ENCODE measurements at places on chromosomes 1 and 21.
A peak's percentile ranks its signal among the peaks of the same experiment; 100 is the strongest.

DNA sequence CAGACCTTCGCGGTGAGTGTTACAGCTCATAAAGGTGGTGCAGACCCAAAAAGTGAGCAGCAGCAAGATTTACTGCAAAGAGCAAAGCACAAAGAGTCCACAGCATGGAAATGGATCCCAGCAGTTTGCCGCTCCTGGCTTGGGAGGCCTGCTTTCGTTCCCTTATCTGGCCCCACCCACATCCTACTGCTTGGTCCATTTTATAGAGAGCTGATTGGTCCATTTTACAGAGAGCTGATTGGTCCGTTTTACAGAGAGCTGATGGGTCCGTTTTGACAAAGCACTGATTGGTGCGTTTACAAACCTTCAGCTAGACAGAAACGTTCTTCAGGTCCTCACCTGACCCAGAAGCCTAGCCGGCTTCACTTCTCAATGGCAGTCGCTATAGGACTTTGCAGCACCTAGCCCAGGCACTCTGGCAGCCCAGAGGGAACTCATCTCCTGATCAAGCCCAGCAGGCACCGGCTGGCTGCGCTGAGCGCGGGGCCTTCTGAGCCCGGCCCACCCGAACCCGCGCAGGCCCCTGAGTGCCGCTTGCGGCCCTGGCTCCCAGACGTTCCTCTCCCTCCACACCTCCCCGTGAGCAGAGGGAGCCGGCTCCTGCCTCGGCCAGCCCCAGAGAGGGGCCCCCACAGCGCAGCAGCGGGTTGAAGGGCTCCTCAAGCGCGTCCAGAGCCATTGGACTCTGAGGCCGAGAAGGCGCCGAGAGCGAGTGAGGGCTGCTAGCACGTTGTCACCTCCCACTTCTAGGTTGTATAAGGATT lies 200.3 kb downstream of the LMO4 start:
- no peak for DNase-seq

DNA sequence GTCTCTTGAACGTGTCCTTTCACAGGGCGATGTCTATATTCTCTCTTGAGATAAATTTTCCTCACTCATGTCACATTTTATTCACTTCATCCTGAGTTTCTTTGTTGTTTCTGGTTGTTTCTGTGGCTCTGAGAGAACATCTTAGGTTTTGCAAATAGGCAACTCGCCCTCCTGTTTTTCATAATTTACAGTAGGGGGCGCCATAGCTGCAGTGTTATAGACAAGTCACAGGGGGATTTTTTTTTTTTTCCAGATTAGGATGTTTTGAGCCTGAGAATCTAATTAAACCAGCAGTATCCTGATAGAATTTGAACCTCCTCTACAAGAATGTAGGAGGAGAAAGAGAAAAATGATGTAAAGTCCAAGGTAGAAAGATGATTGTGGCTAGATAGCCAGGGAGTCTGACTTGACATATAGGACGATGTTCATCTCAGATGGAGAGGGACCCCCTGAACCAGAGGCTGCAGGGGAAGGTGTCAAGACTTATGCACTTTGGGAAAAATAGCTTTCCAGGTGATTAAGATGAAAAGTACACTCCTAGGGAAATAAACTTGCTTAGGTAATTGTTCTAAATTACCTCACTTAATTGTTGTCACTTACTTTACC lies 76.3 kb downstream of the ZP4 start:
- peak; percentile 2 for DNase-seq

DNA sequence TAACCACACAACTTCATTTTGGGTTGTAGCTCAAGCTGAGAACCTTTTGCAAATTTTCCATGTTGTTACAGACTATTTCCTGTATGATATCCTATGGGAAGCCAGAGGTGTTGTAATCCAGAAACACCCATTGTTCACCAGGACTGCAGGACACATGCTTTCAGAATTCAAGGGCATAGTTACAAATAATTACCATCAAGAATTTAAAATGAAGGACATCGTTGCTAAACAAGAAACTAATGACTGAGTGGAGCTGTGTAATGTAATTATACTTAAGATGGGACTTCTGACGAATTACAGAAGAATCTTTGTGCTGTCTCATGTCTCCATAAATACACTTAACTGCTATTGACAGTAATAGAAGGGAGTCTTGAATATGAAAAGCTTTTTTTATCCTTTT lies 47.6 kb upstream of the HOOK1 start:
- peak; percentile 50 for DNase-seq

DNA sequence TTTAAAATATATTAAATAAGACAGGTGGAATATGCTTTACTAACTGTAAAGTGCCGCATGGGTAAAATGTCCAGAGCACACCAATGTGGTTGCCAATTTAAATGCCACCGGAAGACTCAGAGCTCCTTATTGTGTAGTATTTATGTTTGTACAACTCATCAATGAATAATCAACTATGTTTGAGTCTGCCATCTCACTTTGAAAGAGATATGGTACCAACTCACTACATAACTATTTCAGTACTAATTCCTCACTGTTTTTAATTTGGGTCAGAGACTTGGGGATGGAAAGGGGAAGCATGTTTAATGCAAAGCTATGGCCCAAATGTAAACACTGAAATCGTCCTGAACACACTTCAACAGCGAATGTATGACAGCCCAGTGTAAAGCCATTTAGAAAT lies 144.8 kb downstream of the NR5A2 start:
- peak; percentile 85 for DNase-seq

DNA sequence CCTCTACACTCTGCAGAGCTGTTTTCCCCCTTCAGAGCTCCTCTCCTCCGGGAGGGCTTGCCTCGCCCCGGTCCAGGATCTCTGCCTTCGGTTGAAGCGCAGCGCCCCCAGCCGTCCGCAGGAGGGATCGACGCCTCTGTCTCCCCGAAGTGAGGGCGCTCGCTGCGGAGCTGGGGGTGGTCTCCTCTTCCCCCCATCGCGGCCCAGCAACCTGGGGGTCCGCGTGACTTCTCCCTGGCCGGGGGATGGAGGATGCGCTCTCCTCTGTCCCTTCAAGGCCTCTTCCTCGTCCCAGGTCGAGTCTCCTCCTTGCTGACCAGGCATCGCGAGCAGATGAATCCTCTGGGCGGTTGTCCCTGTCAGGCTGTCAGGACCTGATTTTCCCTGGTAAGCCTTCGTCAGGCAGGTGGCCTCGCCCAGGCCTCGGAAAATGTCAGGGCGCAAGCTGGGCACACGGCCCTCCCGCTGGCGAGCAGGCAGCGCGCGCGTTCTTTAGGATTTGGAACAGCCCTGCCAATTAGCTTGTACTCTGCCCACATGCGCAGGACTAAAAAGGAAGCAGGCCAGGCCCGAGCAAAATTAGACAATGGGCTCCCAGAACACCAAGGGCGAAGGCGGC lies 90.5 kb downstream of the EDEM3 start:
- DNase-seq, result peak; percentile 29

DNA sequence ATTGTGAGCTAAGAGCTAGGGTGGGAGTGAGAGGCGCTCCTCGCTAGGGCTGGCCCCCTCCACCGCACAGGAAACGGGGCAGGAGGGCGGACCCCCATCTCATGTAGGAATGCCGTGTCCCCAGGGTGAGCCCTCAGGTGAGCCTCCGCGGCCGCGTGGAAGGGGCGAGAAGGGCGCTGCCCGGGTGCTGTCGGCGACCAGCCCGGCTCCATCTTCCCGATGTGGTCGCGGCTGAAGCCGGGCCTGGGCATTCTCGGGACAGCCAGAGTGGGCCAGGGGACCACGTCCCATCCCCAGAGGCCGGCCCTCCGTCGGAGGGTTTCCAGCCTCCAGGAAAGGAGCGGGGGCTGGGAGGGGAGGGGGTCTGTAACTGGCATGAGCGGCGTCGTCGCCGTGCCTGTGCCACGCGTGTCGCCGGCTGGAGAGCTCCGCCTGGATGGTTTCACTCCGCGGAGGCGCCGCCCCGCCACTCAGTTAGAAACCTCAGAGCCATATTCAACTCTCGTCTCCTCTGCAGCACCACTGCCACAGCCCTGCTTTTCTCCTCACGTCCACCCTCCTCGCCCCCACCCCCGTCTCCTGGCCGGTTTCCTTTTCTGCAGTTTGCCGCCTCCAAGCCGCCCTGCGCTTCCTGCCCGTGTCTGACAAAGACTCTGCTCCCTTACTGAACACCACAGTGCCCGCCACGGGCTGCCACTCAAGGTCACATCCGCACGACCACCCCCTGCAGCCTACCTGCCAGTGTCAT lies at the start of gene TMEM269:
Gene TMEM269 (plus strand): TSS at position 46 of the 748 bp plus-strand sequence. CDS start 4,903 bp downstream, outside the sequence.
- DNase-seq, result no peak

DNA sequence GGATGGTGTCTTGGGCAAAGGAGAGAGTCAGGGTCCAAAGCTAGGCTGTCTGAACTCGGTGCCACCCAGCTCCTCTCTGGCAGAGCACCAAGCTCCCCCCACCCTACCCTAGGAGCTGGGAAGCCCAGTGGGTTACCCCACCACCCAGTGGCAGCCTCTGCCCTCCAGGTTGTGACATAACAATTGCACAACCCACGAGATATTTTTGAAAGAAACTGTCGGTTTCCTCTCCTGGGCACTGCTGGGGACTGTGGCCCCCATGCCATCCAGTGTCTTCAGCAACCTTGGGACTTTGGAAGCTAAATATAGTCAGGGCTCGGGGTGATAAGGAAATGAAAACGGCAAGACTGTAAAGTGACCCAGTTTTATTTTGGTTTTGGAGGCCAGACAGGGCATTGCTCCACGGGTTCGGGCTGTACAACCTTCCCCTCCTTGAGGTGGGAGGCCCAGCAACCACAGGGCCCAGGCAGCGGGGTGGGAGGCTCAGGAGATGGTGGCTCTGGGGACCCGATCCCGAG lies 1.4 kb downstream of the CITED4 start:
- no peak for DNase-seq

DNA sequence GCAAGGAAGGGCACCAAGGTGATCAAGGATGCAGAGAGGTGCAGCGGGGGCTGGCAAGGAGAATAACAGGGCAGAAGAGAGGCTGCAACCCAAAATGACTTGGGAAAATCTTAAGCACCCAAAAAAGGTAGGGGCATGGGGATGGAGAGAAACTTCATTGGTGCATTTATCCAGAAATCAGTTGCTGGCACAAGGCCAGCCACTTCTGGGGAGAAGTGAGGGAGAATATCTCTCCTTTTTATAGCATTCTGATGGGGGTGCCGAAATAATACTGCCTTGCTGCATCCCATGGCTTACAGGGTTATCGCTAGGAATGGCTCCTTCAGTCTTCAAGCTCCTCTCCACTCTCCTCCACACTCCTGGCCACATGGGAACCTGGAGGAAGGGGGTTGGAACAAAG lies 47.9 kb downstream of the SUSD4 start:
- no peak for DNase-seq

DNA sequence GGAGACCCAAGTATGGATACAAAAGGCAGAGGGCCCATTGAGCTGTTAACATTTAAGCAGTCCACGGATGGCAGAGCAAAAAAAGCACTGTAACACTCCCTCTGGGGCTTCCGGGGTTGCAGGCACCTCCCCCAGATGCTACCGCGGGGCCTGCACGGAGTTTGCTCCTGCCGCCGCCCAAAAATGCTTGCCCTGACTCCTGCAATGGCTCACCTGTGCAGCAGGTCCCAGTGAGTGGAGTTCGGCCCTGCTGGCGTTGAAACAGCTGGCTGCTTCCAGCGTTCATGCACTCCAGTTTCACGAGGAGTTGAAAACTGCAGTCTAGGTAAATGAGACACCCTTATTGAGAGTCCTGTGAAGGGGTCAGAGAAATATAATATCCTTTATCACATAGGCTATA lies 832.8 kb downstream of the NCAM2 start:
- no peak for DNase-seq

GRCh38 chr1:199161766-199162303 lies 523.0 kb downstream of the PTPRC start:
- DNase-seq, result no peak

DNA sequence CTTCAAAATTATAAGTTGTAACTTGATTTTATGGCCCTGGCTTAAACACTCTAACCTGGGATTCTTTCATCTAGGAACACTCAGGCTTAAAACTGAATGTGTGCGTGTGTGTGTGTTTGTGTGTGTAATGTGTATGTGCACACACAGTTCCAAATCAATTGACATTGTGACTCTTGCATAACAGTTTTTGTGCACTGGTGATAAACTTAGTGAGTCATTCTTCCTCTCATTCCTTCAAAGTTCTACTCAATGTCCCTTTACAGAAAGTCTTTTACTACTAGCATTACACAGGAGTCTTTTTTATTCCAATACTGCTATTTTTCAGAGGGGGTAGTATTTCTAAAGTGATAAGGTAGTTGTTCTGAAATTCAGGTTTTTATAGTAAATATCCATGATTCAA lies 943.6 kb downstream of the KCNT2 start:
- DNase-seq, result peak; percentile 32

GRCh38 chr1:117363571-117364048 lies 3.6 kb upstream of the MAN1A2 start:
- peak; percentile 40 for DNase-seq

DNA sequence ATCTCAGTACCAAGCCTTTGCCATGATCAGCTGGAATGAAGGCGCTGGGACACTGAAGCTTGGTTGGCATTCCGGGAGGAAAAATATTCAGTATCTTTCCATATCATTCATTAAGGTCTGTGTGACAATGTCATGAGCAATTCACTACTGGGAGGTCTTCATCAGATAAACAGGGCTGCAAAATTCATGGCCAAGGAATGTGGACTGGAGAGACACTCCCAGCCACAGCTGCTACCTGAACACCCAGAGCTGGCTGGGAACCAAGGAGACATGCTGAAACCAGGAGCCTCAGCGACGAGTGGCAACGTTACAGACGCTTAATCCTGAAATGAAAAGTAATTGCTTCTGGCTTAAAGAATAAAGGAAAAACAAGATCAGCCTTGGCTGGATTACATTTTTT lies 30.6 kb upstream of the DDAH1 start:
- peak; percentile 93 for DNase-seq

DNA sequence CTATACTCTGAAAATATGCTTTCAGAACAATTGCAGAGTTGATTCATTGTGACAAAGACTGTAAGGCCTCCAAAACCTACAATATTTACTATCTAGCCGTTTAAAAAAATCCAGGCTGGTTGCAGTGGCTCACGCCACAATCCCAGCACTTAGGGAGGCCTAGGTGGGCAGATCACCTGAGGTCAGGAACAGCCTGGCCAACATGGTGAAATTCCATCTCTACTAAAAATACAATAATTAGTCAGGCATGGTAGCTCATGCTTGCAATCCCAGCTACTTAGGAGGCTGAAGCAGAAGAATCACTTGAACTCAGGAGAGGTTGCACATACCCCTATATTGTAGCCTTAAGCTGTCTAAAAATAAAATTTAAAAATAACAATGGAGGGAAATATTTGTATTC lies 5.3 kb upstream of the TFF2 start:
- no peak for DNase-seq

DNA sequence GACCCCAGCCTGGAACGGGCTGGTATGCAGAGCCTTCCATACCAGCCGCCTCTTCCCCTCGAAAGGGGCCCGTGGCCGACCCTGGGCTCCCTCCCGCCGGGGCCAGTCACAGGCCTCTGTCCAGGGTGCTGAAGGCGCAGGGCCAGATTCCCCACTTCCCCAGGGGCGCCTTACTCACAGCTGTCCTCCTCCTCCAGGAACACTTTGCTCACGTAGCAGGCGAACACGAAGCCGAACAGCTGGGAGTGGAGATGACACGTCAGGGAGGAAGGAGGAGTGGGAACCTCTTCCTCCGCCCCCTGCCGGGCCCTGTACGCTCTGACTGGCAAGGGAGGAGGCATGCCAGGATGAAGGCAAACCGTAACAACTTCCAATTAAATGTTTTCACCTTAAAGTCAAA lies 57.3 kb downstream of the NKAIN1 start:
- peak; percentile 96 for DNase-seq

- no peak for DNase-seq
Measured at GRCh38 chr1:165842023-165842670, 14.7 kb downstream of the UCK2 start.

- peak; percentile 83 for DNase-seq
Measured at GRCh38 chr1:94792473-94793295, 27.5 kb upstream of the SLC44A3 start.
